ENCODE measurements at places on chromosomes 12 and 14.

- no peak for DNase-seq
Measured at GRCh38 chr12:52946797-52947547, 1.9 kb upstream of the KRT18 start.

DNA sequence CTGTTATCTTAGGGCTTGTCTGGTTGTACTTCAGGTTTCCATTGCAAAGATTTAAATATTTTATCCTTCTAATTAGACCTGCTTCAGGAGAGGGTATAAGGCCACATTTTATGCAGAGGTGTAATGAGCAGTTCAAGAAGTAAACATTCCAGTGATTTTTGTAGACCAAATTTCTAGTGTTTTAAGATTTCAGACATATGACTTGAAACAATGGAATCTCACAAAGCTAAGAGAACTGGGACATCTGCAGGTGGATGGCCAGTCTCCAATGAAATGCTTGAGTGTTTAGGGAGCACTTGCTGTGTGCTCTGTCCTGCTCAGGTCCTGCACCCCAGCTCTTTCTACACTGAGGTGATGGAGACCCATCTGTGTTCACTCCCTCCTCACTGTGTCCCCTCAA is 7.9 kb downstream of the C14orf132 start:
- no peak for DNase-seq

- no peak for DNase-seq
Measured at GRCh38 chr12:116459011-116459875, 99.9 kb upstream of the MAP1LC3B2 start.

GRCh38 chr12:1523046-1523445 is 71.3 kb downstream of the FBXL14 start:
- no peak for DNase-seq

- no peak for DNase-seq
Measured at GRCh38 chr12:54385251-54385914, 850 bp upstream of the ZNF385A start.

- no peak for DNase-seq
Measured at GRCh38 chr12:78229591-78230101, 399.0 kb downstream of the NAV3 start.

- DNase-seq, result no peak
Measured at GRCh38 chr12:2631653-2632350, 163.0 kb upstream of the FKBP4 start.

DNA sequence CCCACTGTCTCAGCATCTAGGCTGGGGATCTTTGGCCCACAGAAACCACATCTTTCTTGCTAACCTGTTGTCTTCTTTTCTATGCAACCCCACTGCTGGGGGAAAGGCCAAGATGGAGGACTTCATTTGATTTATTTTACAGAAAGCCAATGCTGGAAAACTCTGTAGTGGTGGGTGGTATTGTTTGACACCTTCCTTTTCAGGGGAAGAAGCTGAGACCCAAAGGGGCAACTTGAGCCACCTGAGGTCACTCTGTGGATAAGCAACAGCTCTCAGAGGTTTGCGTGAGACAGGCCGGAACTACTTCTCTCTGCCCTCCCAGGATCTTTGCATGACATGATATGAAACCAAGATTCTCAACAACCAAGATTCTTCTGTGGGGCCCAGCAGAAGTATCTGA is 645.2 kb downstream of the VRK1 start:
- no peak for DNase-seq

GRCh38 chr12:121575952-121576625 is 4.7 kb downstream of the KDM2B start:
- DNase-seq, result no peak

DNA sequence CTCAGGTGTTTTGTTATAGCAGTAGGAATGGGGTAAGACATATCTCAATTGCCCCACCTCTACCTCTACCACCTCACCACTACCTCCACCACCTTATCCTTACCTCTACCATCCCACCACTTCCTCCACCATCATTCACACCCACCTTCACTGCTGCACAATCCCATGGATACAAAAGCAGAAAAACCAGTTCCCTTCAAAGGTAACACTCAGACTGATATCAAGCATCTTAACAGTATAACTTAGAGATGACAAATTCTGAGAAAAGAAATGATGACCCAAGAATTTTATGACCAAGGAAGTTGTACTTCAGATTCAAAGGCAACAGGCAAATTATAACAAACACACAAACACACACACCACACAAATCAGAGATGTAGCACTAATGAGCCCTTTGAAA is 189.4 kb downstream of the NUAK1 start:
- DNase-seq, result no peak
